ENCODE measurements at places on chromosomes 6 and 20.

DNA sequence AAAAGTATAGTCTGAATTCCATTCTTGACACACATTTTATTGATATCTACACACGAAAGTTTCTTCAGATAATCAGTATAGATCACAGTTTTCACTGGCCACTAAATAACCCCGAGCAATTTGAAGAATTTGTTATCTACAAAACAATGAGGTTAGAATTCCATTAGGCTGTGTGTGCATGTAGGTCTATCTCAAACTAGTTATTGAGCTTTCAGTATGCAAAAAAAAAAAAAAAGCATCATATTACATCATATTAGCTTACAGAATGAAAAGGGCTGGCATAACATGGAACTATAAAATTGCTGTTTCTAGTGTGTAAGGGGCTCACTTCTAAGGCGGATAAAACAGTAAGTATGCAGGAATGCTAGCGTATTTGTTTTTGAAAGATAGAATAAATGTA is 59.5 kb upstream of the ADGRG6 start:
- DNase-seq, result no peak

GRCh38 chr6:43768983-43769525 is 957 bp upstream of the VEGFA start:
- peak; percentile 30 for DNase-seq

DNA sequence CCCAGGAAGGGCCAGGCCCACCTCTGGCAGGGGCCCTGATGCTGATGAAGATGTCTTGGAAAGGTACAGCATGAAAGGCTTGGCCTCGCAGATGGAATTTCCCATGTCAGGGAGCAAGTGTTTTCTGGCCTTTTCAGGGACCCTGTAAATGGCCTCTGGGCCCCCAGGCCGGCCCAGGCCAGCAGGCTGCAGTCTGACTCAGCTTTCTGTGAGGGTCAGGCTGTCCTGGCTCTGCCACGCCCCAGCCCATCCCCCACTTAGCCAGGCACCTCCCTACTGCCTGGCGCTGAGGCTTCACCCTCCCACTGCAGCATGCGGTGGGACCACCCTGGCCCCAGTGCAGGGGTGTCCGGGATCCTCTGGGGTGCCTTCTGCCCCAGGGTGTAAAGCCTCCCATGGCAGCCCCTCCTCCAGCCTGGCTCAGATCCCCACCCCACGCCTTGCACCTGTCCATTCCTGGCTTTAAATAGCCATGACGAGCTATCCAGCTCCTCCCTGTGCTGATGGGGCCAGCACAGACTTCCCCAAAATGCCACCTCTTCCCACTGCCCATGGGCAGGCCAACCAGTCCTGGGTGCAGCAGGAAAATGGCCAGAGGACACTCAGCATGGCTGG is 35.6 kb upstream of the GATA5 start:
- no peak for DNase-seq

- DNase-seq, result no peak
Measured at GRCh38 chr6:73937805-73938204, 241.8 kb downstream of the CD109 start.

- DNase-seq, result no peak
Measured at GRCh38 chr20:17678295-17678694, 3.7 kb downstream of the RRBP1 start.

- peak; percentile 82 for DNase-seq
Measured at GRCh38 chr6:106117579-106117978, 31.4 kb downstream of the PRDM1 start.

DNA sequence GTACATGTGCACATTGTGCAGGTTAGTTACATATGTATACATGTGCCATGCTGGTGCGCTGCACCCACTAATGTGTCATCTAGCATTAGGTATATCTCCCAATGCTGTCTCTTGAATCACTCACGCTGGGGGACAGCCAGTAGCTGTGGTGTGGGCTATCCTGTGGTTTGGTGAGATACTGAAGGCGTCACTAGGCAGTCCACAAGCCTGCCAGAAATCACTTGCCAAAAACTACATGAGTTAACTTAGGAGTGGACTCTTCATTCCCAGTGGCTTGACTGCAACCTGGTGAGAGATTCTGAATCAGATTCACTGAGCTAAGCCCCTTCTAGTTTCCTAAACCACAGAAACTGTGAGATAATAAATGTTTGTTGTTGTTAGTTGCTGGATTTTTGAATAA is 191.3 kb downstream of the TSHZ2 start:
- no peak for DNase-seq

DNA sequence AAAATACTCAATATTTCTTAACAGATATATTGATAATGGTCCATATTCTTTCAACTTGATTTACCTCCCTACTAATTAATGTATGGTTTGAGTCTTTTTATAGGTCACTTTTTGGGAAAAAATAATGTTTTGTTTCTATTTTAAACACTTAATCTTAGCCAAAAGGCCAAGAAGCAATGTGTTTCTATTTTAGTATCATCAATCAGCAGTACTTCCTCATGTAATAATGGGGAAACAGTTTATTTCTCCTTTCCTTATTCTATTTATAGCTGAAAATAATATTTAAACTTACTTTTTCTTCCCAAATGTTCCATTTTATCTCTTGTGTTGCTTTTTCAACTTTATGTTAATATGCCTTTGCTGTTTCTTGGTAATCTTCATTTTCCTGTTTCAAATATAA is 295.1 kb downstream of the ALDH8A1 start:
- no peak for DNase-seq

DNA sequence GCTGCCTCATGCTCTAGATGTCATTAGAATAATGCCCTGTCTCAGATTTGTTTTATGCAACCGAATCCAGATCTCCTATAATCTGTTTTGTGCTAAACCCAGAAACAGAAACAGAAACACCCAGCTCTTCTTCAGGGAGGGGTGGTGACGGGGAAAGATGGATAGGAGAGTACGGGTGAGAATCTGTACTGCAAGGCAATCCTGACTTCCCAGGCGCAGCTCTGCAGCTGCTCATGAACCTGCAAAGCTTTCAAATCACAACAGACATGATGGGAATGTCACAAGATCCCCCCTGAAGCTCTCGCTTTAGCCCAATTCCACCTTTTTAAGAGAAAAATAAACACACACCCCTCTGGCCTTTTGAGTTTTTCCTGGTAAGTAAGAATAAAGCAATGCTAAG is 71.5 kb downstream of the PPP1R3G start:
- DNase-seq, result no peak

- DNase-seq, result no peak
Measured at GRCh38 chr6:128655978-128656498, 135.6 kb upstream of the PTPRK start.

GRCh38 chr20:19212821-19213502 is 520 bp downstream of the SLC24A3 start:
- DNase-seq, result peak; percentile 91

GRCh38 chr6:83474309-83474708 is 38.0 kb upstream of the PRSS35 start:
- DNase-seq, result no peak

DNA sequence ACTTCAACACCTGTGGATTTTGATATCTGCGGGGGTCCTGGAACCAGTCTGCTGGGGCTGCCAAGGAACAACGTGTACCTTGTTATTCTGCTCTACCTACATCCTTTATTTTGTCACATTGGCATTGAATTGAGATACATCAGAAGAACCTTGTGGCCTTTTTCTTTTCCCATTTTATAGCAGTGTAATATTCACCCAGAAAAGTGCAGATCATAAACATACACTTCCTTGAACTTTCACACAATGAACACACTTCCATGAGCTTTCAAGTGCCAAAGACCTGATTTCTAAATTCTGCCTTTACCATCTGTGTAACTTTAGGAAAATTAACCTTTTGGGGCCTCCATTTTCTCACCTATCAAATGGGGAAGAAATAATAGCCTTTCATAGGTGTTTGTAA is 29.9 kb upstream of the RREB1 start:
- DNase-seq, result no peak

- no peak for DNase-seq
Measured at GRCh38 chr6:15659181-15659580, 3.6 kb downstream of the DTNBP1 start.

- peak; percentile 57 for DNase-seq
Measured at GRCh38 chr20:34472246-34472925, 43.8 kb upstream of the DYNLRB1 start.

GRCh38 chr20:38445901-38446425 is 10.8 kb upstream of the SNHG17 start:
- DNase-seq, result no peak

GRCh38 chr6:10215326-10216110 is 199.4 kb downstream of the TFAP2A start:
- DNase-seq, result no peak

GRCh38 chr6:37812841-37813240 is 6.7 kb upstream of the ZFAND3 start:
- DNase-seq, result peak; percentile 30

DNA sequence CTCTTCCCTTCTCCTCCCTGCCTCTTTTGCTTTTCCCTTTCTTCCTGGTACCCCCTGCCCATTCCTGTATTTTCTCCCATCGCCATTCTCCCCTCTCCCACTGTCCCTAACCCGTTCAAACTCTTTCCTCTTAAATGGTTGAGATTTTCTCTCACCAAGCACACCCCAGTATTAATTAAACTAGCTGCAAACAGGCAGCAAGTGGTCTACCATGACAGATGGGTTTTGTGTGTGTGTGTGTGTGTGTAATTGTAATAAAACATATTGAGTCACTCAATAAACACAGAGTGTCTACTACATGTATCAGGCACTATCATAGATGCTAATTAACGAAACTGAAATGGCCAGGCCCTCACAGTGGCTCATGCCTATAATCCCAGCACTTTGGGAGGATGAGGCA is 6.7 kb downstream of the RAET1E start:
- no peak for DNase-seq

- no peak for DNase-seq
Measured at GRCh38 chr6:24554474-24554873, 59.7 kb downstream of the ALDH5A1 start.

- no peak for DNase-seq
Measured at GRCh38 chr6:108961985-108962384, 113.8 kb downstream of the ARMC2 start.

GRCh38 chr6:146650799-146651481 is 52.2 kb downstream of the ADGB start:
- no peak for DNase-seq

GRCh38 chr20:1828786-1829131 is 66.4 kb upstream of the SIRPA start:
- no peak for DNase-seq

DNA sequence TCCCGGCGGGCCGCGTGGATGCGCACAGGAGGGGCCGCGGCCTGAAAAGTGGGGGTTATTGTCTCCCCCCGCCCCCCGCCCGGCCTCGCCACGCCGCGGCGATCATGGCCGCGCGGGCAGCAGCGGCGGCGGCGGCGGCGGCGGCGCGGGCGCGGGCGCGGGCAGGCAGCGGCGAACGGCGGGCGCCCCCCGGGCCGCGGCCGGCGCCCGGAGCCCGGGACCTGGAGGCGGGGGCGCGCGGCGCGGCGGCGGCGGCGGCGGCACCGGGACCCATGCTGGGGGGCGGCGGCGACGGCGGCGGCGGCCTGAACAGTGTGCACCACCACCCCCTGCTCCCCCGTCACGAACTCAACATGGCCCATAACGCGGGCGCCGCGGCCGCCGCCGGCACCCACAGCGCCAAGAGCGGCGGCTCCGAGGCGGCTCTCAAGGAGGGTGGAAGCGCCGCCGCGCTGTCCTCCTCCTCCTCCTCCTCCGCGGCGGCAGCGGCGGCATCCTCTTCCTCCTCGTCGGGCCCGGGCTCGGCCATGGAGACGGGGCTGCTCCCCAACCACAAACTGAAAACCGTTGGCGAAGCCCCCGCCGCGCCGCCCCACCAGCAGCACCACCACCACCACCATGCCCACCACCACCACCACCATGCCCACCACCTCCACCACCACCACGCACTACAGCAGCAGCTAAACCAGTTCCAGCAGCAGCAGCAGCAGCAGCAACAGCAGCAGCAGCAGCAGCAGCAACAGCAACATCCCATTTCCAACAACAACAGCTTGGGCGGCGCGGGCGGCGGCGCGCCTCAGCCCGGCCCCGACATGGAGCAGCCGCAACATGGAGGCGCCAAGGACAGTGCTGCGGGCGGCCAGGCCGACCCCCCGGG is 637 bp downstream of the ARID1B start:
- DNase-seq, result peak; percentile 83

GRCh38 chr6:137423451-137424168 is 70.6 kb downstream of the OLIG3 start:
- no peak for DNase-seq

GRCh38 chr20:63376283-63377250 is 15.4 kb upstream of the CHRNA4 start:
- DNase-seq, result no peak

DNA sequence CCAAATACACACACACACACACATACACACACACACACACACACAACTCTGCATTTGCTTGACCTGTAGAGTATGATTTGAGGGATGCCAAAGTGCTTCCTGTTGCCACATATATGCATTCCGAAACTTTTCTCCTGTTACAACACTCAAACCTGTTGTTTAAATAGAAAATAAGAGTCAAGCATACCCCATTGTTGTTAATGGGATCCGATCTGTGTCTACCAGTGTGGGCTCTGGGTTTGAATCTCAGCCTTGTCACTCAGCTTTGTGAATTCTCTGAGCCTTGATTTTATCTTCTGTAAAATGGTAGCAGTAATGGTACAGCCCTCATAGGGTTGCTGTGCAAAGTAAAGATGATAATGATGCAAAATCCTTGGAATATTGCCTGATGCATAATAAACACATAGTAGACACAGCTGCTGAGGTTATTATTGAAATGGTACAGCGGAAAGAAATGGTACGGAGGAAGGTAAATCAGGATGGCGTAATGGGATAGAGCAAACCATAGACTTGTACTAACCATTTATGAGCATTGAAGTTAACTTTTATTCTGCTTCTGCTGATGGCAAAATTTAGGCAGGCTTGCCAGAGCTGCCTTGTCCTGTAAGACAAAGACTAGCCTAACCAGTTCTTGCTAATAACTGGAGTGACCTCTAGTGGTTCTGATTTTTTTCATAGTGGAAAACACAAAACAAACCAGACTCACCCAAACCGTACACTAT is 113.5 kb upstream of the PHACTR1 start:
- peak; percentile 54 for DNase-seq

- peak; percentile 51 for DNase-seq
Measured at GRCh38 chr20:49584418-49585382, 16.8 kb upstream of the PTGIS start.

GRCh38 chr6:149756261-149756636 is 6.7 kb downstream of the PCMT1 start:
- no peak for DNase-seq

DNA sequence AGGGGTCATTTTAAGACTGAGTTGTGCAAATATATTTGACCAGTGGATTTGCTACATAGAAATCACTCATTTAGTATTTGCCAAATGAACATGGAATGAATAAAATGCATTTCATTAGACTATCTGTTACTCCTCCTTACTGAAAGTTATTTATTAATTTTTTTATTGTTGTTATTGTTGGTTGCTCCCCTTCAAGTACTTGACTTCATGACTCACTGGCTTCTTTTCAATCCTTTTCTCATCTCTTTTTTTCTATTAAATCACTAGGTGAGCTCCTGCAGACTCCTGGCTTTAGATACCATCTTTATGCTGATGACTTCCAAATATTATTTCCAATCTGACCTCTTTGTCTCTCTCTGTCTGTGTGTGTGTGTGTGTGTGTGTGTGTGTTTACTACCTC is 192.2 kb upstream of the FAM83B start:
- DNase-seq, result no peak

- DNase-seq, result no peak
Measured at GRCh38 chr6:141388666-141389065, 744.1 kb upstream of the GJE1 start.

All from NB4 (cell line).